Activated CD8-positive, alpha-beta memory T cell treated with anti-CD3 and anti-CD28 coated beads for 4 hours (primary cell): ENCODE measurements at places on chromosomes 1 and 21.

DNA sequence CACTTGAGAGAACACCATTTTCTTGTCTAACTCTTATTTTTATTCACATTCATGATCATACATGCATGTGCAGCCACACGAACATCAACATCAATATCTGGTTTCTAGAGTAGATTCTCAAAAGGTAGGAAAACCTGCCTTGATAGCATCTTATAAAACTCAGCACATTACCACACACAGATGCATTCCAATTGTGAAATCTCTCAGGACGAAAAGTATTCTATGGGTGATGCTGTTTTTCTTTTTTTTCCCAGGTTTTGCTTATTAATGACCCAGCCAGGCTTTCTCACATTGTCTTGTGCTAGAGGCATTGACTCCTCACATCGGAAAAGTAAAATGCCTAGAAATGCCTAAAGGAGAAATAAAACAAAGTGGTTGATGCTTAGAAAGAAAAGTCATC, 562.8 kb downstream of the KIF26B start:
- DNase-seq = no peak

GRCh38 chr1:153353226-153353947, 4.3 kb upstream of the S100A9 start:
- DNase-seq = no peak

GRCh38 chr1:69246109-69246508, 321.6 kb upstream of the LRRC7 start:
- DNase-seq = no peak

DNA sequence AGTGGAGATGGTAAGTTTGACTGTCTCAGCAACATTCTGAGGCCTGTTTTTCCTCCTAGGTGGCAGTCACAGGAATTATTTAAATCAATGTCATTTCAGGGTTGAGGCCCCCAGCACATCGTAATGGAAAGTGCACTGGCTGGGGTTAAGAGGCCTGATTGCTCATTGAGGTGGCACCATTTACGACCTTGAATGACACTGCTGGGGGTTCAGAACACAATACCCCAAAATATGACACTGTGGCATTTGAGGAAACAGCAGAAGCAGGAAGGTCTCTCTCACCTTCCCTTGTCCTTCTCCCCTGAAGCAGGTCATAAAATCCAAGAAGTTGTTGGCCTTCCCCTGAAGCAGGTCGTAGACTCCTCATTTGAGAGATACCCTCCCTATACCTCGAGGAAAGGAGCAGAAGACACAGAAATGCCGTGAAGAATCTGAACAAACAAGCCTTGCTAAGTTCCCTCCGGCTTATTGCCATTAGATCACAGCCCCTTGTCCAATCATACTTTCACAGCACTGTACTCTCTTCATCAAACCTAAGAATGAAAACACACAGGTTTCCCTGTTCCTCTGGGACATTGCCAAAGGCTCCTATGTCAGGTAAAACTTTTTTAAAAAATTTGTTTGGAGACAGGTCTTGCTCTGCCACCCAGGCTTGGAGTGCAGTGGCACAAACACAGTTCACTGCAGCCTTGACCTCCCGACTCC, 71.3 kb downstream of the S1PR1 start:
- DNase-seq = no peak

- DNase-seq = no peak
Measured at GRCh38 chr1:210233216-210233494, 559 bp downstream of the SERTAD4 start.

DNA sequence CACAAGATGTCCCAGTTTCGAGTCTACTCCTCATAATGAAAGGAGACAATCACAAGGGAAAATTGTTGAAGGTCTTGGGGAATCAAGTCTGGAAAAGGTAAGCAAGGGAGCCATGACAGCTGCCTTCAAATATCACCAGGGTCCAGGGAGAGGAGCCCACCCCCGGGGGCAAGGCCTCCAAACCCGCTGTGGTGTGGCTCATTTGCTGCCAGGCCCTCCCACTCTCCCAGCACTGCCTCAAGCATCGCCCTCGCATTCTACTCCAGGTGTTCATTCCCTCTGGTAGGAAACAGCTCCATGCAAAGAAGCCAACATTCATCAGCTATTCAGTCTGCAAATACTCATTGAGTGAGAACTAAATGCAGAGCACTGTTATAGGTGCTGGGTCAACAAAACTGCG, 8.6 kb downstream of the S100A9 start:
- DNase-seq = no peak

GRCh38 chr1:73604739-73605138, 593.2 kb downstream of the LRRIQ3 start:
- no peak for DNase-seq

DNA sequence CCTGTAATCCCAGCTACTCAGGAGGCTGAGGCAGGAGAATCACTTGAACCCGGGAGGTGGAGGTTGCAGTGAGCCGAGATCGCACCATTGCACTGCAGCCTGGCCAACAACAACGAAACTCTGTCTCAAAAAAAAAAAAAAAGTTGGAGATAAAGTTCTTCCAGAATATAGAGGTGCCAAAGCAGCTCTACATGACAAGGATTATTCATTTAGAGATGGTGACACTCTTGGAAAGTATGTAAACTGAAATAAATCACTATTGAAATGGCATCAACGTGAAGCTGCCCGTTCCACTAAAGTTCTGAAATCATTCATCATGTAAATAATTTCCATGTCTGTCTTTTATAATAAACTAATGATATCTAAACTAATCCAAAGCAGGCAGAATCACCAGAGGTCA, 14.9 kb downstream of the EIF4G3 start:
- no peak for DNase-seq

DNA sequence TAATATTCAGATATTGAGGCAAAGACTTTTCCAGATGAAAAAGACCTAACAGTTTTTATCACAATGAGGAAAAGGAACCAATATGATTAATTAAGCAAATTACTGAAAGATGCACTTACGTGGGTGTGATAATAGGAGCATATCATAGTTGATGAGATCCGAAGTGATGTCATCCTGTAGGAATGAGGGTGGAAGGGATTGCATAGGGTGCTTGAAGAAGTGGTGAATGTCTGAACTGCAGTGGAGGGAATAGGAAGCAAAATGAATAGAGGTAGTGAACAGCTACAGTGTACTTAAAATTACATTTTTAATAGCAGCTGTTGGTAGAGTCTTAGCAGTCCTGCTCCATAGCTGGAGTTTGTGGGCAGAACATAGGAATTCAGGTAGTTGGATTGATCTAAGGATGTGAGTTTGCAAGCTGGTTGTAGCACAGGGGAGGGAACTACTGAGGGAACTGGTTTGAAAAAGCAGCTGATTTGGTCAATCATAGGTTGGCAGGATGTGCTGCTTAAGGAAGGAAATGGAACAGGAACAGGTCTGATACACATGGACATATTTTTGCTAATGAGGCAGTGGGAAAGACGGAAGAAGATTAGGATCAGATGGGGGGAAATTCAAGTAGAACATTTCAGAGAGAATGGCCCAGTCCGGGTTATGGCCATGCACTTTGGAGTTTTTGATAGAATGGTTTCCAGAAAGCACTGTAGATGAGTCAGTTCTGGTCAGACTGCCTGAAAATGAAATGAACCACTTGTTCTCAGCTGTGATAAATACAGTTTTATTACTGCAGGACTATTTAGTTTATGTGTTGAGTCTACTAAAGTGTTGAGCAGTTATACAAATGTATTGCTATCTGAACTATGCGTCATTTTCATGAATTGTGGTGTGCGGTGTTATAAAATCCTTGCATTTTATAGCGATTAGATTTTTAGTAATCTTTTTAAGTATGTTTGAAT, 155.8 kb downstream of the RYR2 start:
- DNase-seq = no peak

GRCh38 chr1:159951551-159951950, 2.5 kb downstream of the SLAMF9 start:
- DNase-seq = no peak

- DNase-seq = no peak
Measured at GRCh38 chr1:185627761-185628501, 106.3 kb upstream of the HMCN1 start.

DNA sequence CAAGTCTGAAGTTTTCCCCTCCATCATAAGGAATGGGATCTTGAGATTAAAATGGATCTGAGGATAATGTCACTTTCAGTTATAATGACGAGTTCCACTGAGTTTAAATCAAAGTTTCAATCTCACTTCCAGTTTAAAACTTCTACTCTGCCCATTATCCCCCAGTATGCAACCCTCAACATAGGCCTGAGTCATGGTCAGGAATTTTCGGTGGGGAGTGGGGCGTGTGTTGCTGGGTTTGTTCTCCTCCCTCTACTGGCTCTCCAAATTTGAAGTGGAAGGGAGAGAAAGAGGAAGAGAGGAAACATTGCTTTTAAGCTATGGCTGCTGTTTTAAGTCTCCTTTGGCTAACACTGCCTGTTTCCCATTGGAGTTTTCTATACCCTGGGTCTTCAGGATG, 152.9 kb downstream of the TM2D1 start:
- DNase-seq = no peak

- no peak for DNase-seq
Measured at GRCh38 chr1:227466039-227466645, 97.2 kb upstream of the ZNF678 start.

GRCh38 chr21:20802631-20803260, 195.5 kb upstream of the NCAM2 start:
- no peak for DNase-seq

DNA sequence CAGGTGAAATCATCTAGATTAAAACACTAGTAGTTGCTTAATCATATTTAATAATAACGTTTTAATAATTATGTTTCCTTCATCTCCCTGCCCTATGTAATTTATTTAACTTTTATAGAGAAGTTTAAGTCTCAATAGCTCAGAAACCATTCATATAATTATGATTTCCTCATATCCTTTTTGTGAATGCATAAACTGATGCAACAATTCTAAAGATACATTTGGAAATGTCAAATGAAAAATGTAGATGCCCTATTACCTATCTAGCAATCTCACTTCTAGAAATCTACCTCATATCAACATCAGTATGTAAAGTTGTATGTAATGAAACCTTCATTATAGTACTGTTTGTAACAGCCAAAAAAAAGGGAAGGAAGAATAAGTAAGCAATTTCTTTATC, 10.5 kb downstream of the DRAM2 start:
- DNase-seq = no peak

- no peak for DNase-seq
Measured at GRCh38 chr1:66374561-66375111, 159.3 kb upstream of the SGIP1 start.

GRCh38 chr1:95126366-95126765, 9.2 kb downstream of the TLCD4 start:
- DNase-seq = no peak

DNA sequence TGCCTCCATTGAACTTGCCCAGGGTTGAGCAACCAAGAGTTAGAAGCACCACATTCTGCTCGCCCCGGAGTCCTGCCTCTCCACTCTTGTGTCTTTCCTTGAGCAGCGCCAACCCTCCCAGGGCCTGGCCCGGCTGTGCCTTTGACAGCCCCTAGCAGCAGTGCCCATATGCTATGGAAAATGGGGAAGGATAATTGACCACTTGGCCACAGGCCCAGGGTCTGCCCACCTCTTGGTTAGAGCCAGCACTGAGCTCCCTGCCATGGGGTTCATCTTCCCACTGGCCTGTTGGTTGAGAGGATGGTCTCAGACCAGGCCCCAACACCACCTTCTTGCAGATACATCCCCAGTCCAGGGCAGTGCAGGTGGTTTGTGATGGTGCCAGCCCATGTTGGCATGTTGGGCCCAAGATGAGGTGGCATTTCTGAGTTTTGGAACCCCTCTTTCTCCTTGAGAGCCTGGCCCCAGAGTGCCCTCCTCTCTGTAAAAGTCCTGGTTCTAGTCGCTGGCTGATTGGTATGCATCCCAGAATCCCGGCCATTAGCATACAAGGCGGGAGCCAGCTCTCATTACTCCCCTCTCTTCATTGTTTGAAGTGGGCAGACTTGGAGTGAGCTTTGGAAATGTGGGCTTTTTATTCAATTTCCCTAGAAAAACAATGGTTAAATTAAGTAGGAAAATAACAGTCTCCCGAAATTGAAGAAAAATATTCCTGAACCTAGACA, 7.6 kb downstream of the ARHGEF10L start:
- no peak for DNase-seq

DNA sequence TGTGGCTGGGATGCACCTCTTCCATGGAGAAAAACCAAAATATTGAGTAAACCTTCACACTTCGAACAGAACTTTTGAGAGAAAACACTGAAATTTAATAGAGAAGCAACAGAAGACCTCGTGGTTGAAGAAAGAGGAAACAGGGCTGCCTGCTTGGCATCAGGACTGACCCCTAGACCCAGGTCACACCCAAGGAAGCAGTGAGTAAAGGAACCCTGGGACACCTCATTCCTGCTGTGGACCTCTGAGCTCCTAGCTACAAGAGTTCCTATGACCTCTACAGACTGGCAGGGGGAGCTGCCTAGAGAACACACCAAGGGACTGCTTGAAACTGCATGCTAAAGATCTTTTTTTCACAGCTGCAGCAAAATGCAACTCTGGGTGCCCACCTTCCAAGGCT, 67.8 kb downstream of the FASLG start:
- DNase-seq = no peak

DNA sequence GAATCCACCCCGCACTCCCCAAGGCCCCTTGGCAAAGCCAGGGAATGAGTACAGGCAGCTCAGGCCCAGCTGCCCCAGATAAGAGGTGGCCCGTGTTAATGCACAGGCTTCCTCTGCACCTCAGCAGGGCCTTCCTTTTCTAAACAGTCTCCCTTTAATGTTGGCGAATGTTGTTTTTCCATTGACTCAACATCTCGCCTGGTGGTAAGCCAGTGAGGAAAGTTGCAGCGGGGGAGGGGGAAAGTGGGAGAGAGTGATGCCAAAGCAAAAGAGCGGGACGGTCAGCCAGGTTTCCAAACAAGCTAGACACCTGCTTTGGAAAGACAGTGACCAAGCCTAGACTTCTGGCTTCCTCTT, 10.3 kb upstream of the PROX1 start:
- no peak for DNase-seq
